ENCODE measurements at places on chromosomes 12 and 14.

DNA sequence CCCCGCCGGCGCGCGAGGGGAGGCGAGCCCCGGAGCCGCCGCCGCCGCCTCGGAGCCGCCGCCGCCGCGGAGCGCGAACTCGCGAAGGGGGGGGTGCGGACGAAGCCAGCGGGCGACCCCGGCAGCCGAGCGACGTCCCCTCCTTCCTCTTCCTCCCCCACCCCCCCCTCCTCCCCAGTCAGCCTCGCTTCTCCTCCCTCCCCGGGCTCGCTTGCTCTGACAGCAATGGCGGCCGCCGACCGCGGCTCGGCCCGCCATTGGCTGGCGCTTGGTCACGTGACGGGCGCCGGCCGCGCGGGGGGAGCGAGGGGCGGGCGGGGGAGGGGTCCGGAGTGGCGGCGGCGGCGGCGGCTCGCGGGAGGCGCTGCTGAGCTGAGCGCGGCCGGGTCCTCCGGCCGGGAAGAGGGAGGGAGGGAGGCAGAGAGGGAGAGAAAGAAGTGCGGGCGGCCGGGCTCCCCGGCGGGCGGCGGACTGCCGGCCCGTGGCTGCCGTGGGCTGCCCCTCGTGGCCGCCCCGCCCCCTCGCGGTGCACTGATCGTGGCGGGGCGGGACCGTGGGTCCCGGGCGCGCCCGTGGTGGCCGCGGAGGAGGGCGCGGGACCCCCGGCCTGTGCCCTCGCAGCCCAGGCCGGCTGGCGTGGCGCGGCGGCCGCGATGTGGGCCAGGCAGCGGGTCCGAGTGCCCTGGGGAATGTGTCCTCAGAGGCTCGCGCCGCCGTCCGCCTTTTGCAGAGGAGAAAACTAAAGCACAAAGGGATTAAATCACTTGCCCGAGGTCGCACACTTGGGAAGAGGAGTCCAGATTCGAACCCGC is at the start of gene MED13L:
TSS of gene MED13L (minus strand) at position 227 of the 812 bp plus-strand sequence. CDS start 562 bp downstream, outside the sequence.
- DNase-seq: peak; percentile 87

- DNase-seq: no peak
These were observed 8.5 kb downstream of the C12orf75 start for GRCh38 chr12:105338966-105339365.

DNA sequence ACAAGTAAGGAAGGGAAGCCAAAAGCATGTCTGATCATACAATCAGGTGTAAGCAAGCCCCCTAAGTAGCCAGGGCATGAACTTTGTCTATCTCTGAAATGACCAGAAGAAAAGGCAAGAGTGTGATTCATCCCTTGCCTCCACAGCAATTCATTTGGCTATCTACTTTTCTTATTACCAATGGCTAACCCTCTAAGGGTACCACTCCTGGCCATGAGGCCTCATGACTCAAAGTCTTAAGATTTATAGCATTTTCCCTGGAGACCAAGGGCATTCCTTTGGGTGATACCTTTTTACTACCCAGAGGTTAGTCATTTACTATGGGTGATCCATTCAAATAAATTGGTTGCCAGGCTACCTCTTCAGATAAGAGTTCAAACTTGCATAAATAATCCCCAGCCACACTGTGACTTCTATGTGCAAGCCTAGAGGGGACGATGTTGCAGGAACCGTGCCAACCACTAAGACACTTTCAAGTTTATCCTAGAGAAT is 1.5 kb upstream of the LGALS3 start:
- DNase-seq: no peak

GRCh38 chr14:68135566-68135965 is 316.0 kb downstream of the RAD51B start:
- no peak for DNase-seq

DNA sequence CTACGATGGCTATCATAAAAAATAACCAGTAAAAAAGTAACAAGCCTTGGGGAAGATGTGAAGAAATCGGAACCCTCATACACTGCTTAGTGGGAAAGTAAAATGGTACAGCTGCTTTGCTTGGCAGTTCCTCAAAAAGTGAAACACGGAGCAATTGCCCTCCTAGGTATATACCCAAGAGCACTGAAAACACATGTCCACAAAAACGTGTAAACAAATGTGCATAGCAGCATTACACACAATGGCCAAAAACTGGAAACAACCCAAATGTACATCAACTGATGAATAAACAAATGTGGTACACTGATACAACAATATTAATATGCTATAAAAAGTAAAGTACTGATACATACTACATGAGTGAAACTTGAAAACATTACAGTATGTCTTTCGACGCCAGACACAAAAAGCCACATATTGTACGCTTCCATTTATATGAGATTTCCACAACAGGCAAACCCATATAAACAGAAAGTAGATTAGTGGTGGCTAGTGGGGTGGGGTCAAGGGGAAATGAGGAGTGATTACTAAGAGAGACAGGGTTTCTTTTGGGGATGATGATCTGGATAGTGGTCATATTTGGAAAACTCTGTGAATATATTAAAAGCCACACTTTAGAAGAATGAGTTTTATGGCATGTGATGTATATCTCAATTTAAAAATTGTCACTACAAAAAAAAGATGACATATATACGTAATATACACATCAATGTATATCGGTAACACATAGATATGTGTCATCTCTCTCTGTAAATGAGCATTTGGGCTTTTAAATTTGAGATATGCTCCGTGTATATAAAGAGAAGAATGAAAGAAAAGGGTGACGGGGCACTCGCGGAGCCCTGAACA is 996 bp downstream of the SLC41A2 start:
- DNase-seq: no peak

DNA sequence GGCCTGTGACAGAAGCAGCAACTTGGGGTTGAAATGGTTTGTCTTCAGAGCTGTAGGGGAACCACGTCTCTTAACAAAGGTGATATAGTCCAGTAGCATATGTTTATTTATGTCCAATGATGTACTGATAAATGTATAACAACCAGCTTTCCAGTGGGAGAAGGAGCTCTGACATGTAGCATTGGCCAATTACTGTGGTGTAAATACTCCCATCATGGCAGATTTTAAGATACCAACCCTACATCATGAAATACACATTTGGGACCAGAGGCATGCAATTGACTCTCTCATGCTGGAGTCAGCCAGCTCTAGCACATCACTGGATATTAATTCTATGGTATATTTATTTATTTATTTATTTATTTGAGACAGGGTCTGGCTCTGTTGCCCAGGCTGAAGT is 50.6 kb upstream of the CHST11 start:
- DNase-seq: no peak

DNA sequence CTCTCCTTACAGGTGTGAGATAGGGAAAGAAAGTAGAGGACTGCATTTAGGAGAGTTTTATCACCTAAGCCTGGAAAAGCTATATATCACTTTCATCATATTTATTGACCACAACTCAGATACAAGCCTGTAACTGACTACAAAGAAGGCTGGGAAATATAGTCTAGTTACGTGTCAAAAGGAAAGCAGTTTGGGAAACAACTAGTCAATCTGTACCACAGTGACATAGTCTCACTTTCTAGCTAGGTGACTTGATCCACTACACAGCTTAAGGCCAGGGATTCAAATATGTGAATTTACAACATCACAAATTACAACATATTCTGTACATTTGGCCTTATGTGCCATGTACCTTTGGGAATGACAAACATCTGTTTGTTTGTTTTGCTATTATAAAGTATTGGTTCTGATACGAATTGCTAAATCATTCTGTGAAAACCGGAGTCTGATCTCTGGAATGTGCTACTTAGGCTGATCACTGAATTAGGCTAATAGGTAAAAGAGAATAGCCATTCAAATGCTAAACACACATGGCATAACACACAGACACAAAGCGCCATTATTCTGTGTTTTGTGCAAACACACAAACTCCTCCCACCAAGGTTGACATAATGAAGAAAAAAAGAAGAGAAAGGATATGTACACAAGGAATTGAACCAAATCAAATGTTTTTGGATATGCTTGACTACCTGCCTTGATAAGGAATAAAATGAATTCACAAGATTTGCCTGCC is 279.8 kb downstream of the DUSP6 start:
- DNase-seq: no peak

Measured in stimulated activated CD4-positive, alpha-beta T cell treated with anti-CD3 and anti-CD28 coated beads, Interleukin-4, amount 100 ng/mL, for 1 hour (primary cell).